ENCODE measurements at places on chromosomes 3 and 15.

GRCh38 chr3:135147657-135148056 lies 352.6 kb downstream of the EPHB1 start:
- no peak for DNase-seq

GRCh38 chr3:37988931-37989525 lies 1.6 kb upstream of the VILL start:
- no peak for DNase-seq

- DNase-seq = no peak
Measured at GRCh38 chr15:62400778-62401177, 235.7 kb upstream of the C2CD4B start.

GRCh38 chr15:60389261-60390077 lies 8.3 kb downstream of the ANXA2 start:
- DNase-seq = no peak

- DNase-seq = no peak
Measured at GRCh38 chr15:88985547-88986393, 72.6 kb upstream of the MFGE8 start.

DNA sequence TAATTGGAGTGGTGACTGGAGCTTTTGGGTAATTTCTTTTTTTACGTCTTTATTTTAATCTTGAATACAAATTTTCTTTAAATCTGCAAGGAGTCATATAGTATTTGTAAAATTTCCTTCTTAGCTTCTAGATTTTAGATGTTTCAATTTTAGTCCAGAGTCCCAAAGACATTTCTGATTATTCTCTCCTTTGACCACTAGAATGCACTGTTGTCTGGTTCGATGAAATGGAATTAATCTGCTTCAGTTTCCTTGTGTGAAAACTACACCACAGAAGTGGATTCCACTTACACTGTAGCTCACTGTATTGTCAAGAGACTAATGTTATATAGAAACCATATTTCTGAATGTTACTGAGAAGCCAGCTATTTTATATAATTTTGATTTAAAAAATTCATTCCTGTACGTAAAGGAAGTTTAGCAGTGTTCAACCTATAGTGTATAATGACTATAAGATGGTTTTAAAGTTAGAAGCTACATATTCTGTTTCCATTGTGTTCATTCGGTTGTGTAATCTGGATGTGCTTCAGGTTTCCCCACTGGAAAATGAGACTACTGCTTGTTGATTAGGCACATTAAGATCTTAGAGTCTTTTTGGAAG lies 6.1 kb downstream of the GRAMD1C start:
- DNase-seq = no peak

GRCh38 chr3:130546920-130547679 lies 30.1 kb downstream of the COL6A6 start:
- no peak for DNase-seq

DNA sequence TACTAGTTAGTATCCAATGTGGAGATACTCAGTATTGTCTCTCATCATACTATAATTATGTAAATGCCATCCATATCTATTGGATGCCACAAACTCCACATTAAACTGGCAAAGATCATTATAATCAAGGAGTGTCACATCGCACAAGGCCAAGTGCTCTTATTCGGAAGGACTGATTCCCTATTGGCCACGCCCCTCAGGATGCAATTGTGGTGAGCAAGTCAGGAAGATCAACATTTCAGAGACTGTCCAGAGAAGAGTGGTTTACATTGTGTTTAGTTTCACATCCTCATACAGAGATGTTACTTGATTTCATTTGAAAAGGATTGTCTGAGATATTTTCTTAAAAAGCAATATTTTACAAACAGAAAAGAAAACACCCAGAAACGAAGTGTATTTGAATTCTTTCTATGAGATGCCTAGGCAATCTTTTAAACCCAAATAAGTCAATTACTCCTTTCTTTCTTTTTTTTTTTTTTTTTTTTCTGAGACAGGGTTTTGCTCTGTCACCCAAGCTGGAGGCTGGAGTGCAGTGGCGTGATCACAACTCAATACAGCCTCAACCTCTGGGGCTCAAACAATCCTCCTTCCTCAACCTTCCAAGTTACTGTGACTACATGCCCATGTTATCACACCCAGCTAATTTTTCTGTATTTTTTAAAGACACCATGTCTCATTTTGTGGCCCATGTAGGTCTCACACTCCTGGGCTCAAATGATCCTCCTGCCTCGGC lies 369.1 kb downstream of the RBMS3 start:
- no peak for DNase-seq

DNA sequence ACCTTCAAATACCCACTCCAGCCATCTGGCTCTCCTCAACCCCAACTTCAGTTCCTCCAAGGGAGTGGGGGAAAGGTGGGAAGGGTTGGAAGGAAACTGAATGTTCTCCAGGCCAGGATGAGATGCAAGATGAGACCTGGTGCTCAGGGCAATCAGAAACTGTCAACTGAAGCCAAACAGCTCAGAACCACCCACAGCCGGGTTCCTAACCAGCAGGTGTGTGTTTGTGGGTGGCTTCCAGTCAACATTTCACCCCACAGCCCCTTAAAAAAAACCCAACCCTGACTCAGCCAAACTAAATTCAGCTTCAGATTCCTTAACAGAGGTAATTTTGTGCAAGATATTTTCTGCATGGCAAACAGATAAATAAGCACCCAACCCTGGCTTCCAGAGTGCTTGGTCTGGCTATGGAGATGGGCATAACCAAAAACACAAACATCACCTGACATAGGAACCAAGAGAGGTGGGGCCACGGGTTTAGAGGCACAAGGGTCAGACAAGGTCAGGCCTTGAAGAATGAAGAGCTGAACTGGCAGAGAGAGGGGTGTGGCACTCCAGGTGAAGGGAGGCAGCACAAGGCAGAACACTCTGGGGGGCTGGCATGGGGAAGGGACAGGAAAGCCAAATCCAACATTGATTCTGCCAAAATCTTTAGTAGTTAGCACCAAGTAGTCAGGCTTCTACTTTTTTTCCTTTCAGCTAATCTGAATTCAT lies 34.7 kb downstream of the ZNF445 start:
- no peak for DNase-seq

GRCh38 chr3:181382656-181383055 lies 329.1 kb upstream of the SOX2 start:
- DNase-seq = no peak

DNA sequence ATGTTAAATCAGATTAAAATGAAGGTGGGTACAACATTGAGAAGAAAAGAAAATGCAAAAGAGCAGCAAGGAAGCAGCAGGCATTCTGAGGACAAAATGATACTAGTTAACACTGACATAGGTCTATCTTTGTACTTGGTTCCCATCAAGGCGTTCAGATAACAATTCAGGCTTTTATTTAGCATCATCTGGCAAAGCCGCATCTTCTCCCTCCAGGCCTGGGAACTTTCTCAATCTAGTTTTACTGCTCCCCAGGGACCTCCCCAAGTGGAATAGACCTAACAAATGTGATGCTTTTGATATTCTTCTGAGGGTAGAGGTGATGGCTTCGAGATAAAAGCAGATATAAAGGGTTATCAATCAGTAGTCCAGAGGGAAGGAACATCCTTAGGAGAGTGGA lies 130.6 kb downstream of the C3orf38 start:
- DNase-seq = no peak

DNA sequence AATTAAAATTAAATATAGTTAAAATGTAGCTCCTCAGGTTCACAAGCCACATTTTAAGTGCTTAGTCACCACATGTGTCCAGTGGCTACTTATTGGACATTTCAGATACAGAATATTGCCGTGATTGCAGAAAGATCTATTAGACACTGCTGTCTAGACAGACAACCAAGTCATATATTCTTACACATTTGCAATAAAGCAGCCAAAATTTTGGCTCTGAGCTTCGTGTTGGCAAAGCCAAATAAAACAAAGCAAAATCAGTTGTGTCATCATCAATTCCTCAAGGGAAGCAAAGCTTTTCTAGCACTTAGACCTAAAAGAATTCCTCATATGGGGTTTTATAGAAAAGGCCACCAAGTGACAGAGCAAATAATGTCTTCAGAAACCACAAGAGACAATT lies 193.1 kb upstream of the LPP start:
- DNase-seq = no peak

DNA sequence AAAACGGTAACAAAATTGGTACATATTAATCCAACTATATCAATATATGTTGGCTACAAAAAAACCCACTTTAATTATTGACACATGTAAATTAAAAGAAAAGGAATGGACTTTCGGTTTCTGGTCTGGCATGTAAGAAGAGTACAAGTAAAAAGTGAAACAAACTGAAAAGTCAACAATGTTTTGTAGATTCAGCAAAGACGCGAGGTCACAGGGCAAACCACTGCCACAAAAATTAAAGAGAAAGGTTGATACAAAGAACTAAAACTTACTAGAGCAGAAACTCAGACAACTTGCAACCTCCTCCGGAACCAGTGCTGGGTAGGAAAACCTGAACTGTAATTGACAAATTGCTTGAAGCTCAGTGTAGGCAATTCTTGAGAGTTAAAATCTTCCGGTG lies 110.6 kb upstream of the ARPP21 start:
- DNase-seq = no peak

DNA sequence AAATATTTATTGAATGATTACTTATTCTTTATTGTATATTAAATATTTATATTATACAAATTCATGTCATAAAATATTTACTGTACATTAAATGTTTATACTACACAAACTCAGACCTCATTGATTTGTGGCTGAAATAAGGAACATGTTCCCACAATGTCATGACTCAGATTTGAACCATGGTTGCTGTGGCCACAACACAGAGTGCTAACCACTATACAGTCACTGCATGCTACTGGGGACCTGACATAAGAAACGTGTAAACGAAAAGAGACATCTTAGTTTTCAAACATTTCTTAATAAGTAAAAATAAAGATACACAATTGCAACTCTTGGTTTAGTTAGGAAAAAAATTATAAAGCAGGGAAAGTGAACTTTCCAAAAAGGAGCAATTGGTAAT lies 99.1 kb upstream of the AGTR1 start:
- no peak for DNase-seq

DNA sequence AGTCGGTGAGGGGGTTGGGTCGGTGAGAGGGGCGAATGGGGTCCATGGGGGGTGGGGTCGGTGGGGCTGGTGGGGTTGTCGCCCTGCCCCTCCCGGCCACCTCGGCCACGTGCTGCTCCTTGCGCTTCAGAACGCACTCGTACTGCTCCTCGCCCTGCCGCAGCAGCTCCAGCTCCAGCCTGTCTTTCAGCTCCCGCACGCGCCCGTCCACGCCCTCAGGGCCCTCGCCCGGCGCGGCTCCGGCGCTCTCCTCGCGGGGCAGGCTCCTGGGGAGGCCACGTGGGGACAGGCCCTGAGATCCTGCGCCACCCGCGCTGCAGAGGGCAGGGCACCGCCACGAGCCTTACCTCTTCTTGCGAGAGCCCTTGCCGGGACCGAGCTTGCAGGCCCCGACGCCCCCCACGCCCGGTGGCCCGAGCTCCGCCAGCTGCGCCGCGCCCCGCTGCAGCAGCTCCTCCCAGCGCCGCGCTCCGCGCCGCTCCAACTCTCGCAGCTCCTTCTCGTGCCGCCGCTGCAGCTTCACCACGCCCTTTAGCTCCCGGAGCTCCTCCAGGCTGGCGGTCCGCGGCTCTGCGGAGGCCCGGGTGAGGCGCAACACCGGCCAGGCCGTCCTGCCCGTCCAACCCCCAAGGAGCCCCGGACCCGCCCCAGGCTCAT lies 8.2 kb upstream of the ANKRD63 start:
- DNase-seq = no peak

DNA sequence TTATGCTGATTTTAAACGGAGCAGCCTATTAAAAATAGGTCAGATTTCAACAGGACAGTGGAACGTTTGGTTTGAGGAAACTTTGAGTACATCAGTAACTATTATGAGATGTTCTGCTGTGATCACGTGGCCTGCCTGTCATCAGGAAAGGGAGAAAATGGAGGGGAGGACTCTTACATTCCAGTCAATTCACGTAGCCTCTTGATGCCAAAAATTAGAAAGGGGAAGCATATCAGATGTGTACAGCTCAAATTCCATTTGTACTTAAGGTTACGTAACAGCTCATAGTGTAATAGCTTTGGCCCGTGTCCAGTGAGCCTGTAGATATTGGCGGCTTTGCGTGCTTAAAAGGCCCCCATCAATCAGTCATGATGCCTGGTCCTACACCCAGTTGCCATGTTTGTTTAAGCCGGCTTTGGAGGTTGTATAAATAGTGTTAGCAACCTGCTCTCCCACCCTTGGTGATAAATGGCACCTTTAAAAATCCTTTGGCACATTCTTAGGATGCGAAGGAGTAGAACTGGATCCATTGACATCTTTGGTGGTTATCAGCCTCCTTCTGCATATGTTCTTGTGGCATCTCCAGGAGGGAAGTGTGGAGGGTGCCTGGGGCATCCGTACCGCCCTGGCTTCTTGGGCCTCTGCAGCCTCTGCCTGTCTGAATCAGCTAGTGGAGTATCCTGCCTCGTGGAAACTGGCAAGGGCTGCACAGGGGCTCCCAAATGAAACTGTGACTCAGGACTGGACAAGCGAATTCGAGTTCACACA lies 163.9 kb downstream of the THSD4 start:
- no peak for DNase-seq

- DNase-seq = no peak
Measured at GRCh38 chr3:168086541-168087260, 9.0 kb downstream of the GOLIM4 start.

DNA sequence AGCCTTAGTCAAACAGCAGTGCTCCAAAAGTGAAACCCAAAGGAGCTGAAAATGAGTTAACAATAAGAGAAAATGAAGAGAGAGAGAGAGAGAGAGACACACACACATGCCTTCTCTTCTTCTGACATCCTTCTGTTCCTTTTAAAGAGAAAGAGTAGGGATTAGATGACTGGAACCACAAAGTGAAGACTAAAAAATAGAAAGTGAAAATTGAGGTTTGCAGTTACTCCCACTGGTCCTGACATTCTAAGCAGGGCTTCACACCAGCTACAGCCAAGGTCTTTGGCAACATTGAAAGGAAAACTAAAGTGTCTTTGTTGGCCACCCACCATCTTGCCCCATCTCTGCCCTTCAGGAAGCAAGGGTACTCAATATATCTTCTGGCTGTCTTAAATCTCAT lies 59.2 kb downstream of the USP50 start:
- DNase-seq = no peak

DNA sequence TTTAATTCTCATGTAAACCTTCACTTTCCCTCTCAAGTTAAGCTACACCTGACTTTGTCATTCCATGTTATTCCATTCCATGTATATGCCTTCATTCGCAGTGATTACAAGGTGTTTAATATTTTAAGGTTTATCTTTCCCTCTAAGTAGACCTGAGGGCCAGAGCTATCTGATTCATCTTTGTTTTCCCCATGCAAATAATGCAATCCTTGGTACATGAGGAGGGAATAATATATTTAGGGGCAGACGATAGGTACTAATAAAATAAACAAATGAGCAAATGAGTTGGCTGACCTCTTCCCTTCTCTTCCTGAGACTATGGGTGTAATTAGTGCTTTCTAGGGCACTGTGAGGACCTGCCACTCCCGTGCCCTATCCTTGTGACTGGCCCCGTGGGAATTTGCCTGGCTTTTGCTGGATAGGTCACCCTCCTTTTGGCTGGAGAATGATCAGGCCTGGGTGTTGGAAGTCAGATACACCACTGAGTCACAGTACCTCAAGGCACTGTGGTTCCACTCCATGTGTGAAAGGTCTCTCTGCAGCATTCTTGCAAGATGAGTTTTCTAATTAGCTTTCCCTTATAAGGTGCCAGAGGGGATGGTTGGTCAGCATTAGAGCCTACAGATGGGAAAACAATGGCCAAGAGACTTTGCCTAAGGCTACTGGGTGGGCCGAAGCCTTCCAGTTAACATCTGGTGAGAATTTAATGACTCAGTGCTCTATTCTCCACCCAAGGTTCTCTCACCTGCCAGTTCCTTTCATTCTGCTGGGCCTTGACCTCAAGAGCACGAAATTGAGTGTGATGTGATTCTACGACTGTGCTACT lies 183.2 kb downstream of the P3H2 start:
- DNase-seq = no peak

- DNase-seq = no peak
Measured at GRCh38 chr15:68887120-68887519, 43.2 kb upstream of the SPESP1 start.

Data from stimulated activated CD8-positive, alpha-beta memory T cell treated with anti-CD3 and anti-CD28 coated beads, Interleukin-7, amount 100 ng/mL, for 1 hour (primary cell).